ENCODE measurements at places on chromosomes 13 and 19. TPM values are rescaled to one million over a fixed set of nuclear protein-coding genes. Genes with fewer than 3 reads are reported as not detected.

The MAMSTR gene
- 3.1 TPM for total RNA-seq

The MBD3 gene
- 42.0 TPM for total RNA-seq

The ZNF45 gene
- total RNA-seq, result 8.6 TPM

The SIGLECL1 gene
- not detected for total RNA-seq

The UBL5 gene
- total RNA-seq, result 510 TPM

The C13orf46 gene
- total RNA-seq, result 0.25 TPM

The GRK1 gene
- 0.12 TPM for total RNA-seq

The CEACAM6 gene
- not detected for total RNA-seq

The CGB7 gene
- not detected for total RNA-seq

The NOVA2 gene
- 6.1 TPM for total RNA-seq

The PGLYRP1 gene
- not detected for total RNA-seq

The WDR87 gene
- total RNA-seq, result not detected

The USHBP1 gene
- total RNA-seq, result 3.4 TPM

GRCh38 chr19:32165750-32166149 is 179.7 kb upstream of the ZNF507 start:
- DNase-seq, result no peak

GRCh38 chr13:95235199-95235756 is 66.0 kb downstream of the ABCC4 start:
- no peak for DNase-seq

GRCh38 chr13:106796280-106797047 is 228.5 kb upstream of the ARGLU1 start:
- DNase-seq, result no peak

GRCh38 chr19:13085666-13086065 is 17.0 kb downstream of the LYL1 start:
- DNase-seq, result no peak

DNA sequence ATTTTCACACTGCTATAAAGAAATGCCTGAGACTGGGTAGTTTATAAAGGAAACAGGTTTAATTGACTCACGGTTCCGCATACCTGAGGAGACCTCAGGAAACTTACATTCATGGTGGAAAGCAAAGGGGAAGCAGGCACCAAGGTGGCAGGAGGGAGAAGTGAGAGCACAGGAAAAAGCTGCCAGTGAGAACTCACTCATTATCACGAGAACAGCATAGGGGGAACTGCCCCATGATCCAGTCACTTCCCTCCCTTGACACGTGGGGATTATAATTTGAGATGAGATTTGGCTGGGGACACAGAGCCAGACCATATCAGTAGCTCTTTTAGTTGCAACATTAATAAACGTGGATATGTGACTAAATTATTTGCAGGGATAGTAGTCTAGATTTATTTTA is 4.3 kb upstream of the KCTD4 start:
- no peak for DNase-seq

DNA sequence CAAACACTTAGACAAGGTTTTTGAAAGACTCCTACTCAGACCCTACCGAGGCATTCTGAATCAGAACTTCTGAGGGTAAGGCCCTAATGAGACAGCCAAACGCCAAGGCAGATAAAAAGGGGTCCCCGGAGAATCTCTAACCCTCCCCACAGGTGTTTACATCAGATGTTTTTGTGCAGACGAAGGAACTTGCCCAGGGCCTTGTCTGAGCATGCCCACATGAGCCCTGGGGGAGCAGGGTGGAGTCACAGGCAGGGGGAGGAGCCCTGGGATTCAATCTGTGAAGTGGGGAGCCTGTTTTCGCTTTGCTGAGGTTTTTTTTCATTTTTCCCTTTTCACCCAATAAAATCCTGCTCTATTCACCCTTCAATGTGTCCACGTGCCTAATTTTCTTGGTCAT is 61.6 kb upstream of the MED4 start:
- no peak for DNase-seq

- DNase-seq, result no peak
Measured at GRCh38 chr13:47372751-47373150, 475.9 kb upstream of the HTR2A start.

- no peak for DNase-seq
Measured at GRCh38 chr19:48739404-48740163, 826 bp downstream of the RASIP1 start.

DNA sequence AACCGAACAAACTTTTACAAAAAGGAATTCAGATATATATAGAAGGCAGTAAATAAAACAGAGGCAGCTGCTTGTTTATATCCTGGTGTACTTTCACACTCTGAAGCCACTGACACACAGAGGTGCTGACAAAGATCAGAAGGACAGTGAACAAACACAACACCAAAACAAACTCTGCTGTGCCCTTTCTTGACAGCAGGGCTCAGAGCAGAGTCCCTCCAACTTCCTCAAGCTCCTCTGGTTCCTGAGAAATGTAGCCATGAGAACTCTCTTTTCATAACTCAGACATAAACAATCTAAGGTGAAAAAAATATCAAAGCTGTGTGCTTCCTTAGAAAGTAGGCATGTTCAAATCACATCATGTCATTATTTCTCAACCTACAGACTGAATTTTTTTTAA is 1052.8 kb upstream of the SPRY2 start:
- no peak for DNase-seq

- no peak for DNase-seq
Measured at GRCh38 chr19:7987114-7987768, 18.2 kb downstream of the ELAVL1 start.

DNA sequence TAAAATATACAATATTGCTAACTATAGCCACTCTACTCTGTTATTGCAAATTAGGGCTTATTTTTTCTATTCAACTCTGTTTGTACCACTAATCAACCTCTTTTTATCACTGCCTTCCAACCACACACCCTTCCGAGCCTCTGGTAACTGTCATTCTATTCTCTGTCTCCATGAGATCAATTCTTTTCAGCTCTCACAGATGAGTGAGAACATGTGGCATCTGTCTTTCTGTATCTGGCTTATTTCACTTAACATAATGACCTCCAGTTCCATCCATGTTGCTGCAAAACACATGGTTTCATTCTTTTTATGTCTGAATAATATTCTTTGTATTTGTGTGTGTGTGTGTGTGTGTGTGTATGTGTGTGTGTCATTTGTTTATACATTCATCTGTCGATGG is 350.1 kb upstream of the DACH1 start:
- DNase-seq, result no peak

DNA sequence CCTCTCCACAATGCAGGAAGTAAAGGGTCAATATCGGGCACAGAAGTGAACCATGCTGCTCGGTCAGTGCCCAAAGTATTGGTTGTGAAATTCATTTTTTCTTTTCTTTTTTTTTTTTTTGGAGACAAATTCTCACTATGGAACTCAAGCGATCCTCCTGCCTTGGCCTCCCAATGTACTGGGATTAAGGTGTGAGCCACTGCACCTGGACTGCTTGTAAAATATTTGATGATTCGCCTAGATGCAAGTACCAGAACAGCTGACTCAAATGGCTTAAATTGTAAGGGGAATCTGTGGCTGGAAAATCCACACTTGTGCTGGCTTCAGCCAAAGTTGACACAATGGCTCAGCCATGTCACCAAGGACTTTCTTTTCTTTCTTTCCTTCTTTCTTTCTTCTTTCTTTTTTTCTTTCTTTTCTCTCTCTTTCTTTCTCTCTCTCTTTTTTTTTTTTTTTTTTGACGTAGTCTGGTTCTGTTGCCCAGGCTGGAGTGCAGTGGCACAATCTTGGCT is 43.7 kb downstream of the NUMBL start:
- no peak for DNase-seq

- DNase-seq, result peak; percentile 87
Measured at GRCh38 chr19:45607071-45608029, 5.3 kb upstream of the GPR4 start.

GRCh38 chr19:484494-484893 is 11.8 kb upstream of the MADCAM1 start:
- DNase-seq, result no peak

DNA sequence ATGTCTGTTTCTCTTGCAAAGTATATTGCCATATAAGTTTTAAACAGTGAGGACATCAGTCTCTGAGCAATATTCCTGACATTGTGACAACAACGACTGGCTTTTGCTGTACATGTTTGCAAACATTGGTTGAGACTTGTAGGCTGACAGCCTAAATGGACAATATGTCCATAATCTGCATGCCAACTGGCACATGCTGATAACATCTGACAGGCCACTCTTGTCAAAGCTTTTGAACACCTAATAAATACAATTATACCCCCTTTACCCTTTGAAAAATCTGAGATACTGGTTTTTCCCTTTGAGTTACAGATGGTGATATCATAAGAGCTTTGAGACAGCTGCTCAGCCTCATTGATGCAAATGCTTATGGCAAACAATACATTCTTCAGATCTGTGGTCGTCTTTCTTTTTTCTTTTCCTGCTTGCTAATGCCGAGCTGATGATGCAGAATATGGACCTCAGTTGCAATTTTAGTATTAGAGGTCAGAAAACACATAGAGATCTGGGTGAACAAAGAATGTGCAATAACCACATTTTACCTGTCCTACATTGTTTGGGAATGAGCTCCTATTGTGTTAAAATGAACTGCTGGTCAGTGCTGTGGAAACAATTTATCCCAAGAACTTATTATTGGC is 114.9 kb downstream of the RFC3 start:
- DNase-seq, result no peak

GRCh38 chr19:459724-460511 is 915 bp downstream of the SHC2 start:
- DNase-seq, result peak; percentile 82

DNA sequence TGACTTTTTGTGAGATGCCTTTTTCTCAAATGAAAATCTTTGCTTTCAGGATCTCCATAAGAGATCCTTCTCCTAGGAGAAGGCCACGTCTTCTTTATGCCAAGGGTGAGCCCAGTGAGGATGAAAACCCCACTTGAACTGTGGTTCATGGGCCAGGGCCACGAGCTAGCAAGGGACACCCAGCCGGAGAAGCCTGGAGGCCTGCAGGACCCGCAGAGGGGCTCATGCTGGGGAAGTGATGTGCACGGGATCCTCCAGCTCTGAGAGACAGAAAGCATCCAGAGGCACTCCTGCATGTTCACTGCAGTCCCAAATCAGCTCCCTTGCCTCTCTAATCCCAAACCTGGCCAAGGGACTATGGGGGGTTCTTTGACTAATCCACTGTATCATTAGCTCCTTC is 168.9 kb downstream of the UQCRFS1 start:
- DNase-seq, result no peak

- peak; percentile 49 for DNase-seq
Measured at GRCh38 chr19:35216833-35217648, 11.5 kb downstream of the FAM187B start.
